ENCODE measurements at places on chromosomes 2 and 18.

- no peak for DNase-seq
These were observed 115.3 kb upstream of the TANK start for GRCh38 chr2:161044921-161045320.

GRCh38 chr2:177413703-177414102 is 21.1 kb downstream of the AGPS start:
- DNase-seq, result no peak

DNA sequence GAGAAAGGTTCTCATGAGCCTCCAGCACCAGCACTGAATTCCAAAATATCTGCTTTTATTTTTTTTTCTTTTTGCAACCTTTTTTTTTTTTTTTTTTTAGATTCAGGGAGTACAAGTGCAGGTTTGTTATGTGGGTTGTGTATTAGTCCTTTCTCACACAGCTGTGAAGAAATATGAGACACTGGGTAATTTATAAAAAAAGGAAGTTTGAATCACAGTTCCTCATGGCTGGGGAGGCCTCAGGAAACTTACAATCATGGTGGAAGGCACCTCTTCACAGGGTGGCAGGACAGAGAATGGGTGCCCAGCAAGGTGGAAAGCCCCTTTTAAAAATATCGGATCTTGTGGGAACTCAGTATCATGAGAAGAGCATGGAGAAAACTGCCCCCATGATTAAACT is 7.9 kb upstream of the TMX3 start:
- no peak for DNase-seq

- no peak for DNase-seq
These were observed 42.6 kb downstream of the GALNT1 start for GRCh38 chr18:35624146-35624545.

GRCh38 chr2:161388146-161388779 is 27.8 kb upstream of the TBR1 start:
- DNase-seq, result no peak

DNA sequence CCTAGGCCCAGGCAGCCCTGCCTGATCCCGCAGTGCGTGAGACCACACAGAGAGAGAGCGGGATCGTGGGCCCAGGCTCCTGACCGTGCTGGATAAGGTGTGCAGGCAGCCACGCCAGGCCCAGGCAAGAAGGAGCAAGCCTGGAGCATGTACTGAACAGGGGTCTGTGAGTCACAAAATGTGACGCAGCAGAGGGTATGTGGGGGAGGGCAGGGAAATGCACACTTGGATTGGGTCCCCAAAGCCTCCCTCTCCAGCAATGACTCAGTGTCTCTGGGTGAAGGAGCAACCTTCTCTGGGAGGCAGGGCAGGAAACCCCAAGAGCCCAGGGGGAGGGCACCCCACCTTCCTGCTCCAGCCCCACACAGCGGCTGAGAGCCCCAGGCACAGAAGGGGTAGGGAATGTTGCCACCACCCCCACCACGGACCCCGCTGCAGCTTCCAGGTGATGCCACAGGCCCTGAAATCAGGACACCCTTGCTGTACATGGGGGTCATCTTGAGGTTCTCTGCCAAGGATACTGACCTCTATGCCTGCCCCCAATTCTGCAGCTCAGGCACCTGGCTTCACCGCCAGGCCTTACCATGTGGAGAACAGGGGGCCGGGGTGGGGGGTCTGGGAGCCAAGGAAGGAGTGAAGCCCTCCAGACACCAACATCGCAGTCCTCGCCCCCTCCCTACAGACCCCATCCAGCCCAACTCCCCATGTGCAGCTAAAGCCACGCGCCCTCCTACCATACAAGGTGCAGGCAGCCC is 1.3 kb upstream of the GPC1 start:
- no peak for DNase-seq

GRCh38 chr2:162556996-162557395 is 213.1 kb downstream of the GCA start:
- DNase-seq, result no peak

GRCh38 chr18:49050452-49050851 is 99.7 kb upstream of the SMAD7 start:
- DNase-seq, result no peak

GRCh38 chr2:162475661-162476060 is 131.7 kb downstream of the GCA start:
- peak; percentile 40 for DNase-seq

DNA sequence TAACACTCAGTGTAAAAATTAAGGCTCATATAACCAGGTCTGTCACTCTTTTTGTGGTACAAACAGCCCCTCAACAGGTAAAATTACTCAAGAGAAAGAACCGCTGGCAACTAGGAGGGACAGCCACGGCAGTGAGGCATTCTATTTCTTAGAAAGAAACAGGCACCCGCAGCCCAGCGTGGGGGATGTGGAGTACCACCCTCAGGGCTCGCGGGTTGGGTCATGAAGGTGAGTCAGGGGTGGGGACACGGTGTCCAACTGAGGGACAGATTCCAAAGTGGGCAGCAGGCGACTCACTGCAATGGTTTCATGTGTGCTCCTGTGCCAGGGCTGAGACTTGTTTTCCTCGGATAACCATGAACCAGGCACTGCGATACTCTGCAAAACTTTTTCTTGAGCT is 129.4 kb downstream of the DTNB start:
- no peak for DNase-seq

DNA sequence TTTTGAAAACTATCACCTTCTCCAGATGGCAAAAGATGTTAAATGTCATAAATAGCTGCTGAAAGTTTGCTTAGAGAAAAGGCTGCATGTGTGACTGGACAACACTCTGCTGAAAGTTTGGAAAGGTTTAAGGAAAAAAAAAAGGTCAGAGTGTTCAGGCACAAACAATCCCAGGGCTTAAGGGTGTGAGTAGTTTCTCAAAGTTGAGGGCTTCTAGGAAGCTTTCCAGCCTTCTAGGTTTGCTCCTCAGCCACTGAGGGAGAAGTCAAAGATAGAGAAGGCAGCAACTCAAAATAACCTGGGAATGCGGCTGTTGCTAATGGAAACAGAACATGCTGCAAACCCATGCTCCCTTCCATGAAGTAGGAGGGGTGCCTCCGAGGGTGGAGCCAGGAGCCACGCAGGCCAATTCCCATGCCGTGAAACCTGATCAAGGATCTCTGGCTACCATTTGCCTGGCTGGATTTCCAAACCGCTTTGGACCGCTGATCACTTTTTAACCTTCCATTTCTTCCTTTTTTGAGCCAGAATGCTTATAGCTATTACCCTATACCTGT is 88.0 kb downstream of the TEX51 start:
- DNase-seq, result no peak

- DNase-seq, result no peak
These were observed 5.4 kb downstream of the SEMA4F start for GRCh38 chr2:74659462-74659861.

- no peak for DNase-seq
These were observed 69.2 kb downstream of the RFTN2 start for GRCh38 chr2:197606180-197606579.

DNA sequence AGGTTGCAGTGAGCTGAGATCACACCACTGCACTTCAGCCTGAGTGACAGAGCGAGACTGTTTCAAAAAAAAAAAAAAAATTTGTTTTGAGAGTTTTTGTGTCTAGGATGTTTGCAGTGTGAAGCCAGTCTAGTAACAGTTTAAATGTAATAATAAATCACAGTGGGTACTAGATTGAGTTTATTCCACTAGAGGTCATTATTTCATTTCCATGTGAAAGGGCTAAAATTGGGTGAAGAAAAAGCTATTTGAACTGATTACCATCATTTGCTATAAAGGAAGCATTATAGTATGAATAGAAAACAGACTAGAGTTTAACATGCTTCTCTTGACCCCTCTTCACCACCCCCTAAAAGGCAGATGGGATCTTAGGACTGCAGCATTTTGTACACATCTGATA is 20.3 kb downstream of the SNRPD1 start:
- DNase-seq, result no peak

DNA sequence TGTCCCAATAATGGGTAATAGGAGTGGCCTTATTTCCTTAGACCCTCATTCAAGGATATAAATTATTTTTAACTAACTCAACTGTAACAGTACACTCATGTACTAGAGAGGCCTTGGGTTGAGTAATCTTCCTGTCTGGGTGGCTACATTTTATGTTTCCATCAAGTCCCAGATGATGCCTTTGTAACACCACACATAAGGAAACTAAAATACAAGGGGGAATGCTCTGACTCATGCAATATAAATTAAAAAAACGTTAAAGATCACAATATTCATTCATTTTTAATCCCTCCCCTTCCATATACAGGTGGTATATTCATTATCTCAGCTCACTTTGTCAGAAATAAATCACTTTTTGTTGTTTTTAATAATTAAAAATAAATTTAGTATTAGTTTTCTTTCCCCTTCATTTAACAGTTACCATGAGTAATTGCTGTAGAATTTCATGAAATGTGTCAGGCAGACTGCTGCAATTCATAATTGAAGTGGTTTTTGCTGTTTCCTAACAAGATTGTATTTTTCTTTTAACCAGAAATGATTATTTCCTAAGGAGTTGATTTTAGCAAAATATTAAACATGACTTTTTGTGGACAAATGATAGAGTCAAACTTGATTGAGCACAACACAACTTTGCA is 1403.6 kb downstream of the SUCLG1 start:
- no peak for DNase-seq

Measured in progenitor cell of endocrine pancreas (in vitro differentiated cells).